ENCODE measurements at places on chromosomes 16 and 17.

DNA sequence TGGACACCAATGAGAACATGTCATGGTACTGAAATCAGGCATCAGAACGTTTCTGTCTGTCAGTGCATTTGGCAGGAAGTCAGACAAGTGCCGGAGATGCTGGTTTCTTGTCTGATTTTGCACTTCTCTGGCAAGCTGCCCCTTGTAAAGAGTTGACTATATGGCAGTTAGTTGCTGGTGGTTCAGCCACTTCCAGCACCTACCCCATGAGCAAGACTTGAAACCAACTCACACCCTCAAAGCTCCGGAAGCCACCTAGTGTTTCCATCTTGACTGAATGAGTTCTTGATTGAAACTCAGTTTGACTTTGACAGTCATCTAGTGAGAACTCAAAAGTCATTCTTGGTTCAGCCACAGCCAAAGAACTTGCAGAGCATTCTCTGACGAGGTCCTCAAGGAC lies 225.1 kb downstream of the SPECC1 start:
- DNase-seq = no peak

GRCh38 chr16:64363039-64363438 lies 758.8 kb downstream of the CDH11 start:
- no peak for DNase-seq

GRCh38 chr16:53131363-53132071 lies 76.7 kb downstream of the CHD9 start:
- DNase-seq = peak; percentile 89

DNA sequence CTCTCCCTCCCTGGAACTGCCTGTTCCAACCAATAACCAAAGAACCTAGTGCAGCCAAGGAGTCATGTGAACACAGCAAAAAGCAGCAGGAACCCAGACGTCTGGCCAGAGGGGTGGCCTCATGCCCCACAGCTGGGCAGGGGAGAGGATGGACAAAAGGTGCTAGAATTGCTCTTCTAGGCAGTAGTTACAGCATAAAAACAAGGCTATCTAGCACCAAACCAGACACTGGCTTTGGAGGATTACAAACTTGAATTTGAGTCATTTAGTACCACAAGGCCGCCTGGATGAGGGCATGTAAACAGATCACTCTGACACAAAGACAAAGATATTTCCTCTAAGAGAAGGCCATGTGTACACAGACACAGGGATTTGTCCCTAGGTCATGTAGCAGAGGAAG lies 423.3 kb upstream of the MAF start:
- no peak for DNase-seq

- DNase-seq = no peak
Measured at GRCh38 chr16:79618041-79618691, 17.6 kb upstream of the MAF start.
